Activated CD4-positive, alpha-beta T cell treated with anti-CD3 and anti-CD28 coated beads, Interleukin-2, amount 50 U/mL, for 48 hours (primary cell): ENCODE measurements at places on chromosomes 7 and 10.

- no peak for DNase-seq
Observed at GRCh38 chr7:16657656-16658279, 11.8 kb downstream of the BZW2 start.

- no peak for DNase-seq
Observed at GRCh38 chr10:85319826-85320225, 991.4 kb downstream of the CCSER2 start.

- DNase-seq, result no peak
Observed at GRCh38 chr10:3895045-3895631, 110.1 kb upstream of the KLF6 start.

DNA sequence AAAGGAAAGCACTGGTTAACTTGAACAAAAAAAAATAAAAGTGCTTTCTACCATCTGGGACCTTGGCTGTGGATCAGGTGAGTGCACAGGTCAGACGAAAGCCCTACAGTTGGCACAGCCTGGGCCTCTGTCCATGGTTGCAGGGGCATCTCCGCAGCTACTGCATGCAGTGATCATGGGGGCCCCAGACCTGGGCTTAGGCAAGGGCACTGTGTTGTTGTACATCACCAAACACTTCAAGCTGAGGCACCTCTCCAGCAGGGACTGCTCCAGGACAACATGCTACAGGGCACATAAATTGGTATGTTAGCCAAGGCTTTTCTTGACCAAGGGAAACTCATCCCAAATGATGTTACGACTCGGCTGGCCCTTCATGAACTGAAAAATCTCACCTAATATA, 23.5 kb downstream of the KLHL7 start:
- DNase-seq, result no peak

DNA sequence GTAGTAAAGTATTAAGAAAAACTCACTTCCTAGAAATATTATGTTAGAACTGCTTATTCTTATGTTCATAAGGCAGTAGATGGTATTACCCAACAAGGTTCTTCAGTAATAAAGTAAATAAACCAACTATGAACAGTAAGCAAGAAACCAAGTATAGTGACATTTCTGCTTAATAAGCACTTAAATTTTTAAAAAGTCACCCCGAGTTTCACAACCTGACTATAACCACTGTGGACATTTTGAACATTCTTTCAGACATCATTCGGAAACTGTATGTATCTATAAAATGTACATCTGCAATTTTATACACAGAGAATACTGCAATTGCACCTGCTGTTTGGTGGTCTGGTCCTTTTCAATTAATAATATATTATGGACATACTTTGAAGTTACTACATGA, 1073.6 kb downstream of the XPNPEP1 start:
- DNase-seq, result no peak

GRCh38 chr10:90407131-90407530, 450.7 kb downstream of the HTR7 start:
- no peak for DNase-seq

DNA sequence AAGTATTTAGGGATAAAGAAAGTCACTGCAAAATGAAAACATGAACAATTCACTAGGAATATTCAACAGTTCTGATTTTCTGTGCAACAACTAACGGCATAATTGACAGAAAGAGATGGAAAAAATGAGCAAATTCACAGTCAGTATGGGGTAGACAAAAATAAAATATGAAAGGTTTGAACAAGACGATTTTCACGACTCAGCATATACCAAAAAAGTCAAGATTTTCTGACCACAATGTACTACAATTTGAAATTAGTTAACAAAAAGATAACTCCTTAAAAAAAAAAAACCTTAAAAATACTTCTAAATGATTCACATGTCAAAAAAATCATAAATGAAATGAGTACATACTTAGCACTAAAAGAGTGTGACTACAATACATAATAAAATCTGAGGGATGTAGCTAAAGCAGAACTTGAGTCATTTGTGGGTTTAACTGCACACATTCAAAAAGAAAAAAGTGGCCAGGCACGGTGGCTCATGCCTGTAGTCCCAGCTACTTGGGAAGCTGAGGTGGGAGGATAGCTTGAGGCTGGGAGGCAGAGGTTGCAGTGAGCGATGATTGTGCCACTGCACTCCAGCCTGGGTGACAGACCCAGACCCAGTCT, 22.6 kb upstream of the MTURN start:
- DNase-seq, result no peak

DNA sequence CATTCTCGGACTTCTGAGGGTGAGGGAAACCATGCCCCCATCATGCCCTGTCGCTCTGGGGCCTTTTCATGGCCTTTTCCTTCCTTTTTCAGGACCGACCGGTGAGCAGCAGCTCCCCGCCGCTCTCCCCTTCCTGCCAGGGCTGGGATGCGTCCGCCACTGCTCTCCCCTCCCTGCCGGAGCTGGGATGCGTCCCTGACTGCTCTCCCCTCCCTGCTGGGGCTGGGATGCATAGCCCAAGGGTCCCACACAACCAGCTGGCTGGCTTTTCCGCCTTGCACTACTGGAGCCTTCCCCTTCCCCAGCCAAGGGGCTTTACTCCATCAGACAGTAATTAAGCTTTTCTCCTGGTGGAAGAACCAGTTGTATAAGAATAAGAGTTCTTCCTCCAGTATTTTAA, 129.7 kb upstream of the COBL start:
- DNase-seq, result no peak

DNA sequence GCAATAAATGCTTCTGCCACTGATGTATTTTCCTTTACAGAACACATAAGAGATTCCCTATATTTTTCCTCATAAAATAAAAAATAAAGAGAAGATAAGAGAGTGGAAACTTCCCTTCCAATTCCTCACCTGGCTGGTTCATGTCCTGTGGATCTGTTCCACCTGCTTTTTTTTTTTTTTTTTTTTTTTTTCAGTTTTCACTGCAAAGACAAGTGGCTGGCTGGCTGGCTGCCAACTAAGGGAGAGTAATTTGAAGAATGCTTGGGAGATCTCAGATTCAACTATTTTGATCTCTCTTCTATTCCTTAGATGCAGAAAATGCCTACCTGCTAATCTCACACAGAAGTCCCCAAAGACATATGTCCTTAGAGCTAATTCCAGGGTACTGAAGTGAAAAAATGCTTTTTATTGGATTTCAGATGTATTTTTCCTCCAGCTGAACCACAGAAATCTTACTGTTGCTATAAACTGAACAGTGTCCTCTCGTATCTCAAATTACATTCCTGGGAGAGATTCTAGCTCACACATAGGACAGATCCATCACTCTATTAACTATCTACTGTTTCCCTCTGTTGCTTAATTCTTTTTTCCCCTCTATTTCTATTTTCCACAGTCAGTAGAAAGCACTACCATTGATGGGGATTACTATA, 120.8 kb downstream of the NRCAM start:
- no peak for DNase-seq

DNA sequence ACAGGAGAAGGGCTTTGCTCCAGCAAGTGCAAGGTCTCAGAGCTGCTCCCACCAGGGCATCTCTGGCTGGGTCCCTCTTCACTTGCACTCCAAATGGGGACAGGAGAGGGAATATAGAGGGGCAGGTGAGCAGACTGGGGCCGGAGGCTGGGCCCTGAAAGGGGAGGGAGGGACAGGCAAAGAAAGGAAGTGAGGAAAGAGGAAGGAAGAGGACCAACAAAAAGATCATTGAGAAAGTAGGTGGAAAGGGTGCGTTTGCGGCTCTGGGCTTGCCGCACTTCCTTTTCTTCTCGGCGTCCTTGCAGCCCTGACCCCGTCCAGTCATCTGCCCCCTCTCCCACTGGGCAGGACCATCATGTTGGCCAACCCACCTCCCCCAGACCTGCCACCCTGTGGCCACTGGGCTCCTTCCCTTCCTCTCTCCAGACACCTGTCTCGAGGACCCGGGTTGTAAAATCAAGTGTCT, 14.0 kb downstream of the ITPRIP start:
- DNase-seq, result no peak

DNA sequence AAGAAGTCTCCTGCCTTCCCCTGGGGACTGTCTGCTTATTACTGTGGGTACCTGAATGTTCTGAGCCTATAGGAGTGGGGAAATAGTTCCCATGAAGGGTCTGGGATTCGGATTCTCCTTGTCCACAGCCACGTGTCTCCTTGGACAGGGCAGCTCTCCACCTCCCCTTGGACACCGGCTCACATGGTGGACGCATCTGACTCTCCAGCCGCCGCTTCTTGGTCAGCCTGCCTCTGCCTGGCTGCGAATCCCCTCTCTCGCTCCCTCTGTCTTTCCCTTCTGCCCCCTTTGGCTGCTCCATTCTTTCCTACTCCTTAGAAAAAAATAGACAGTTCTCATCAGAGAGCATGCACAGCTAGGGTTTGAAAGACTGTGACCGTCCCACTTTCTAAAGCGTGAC, 46.9 kb downstream of the JAKMIP3 start:
- DNase-seq, result no peak

DNA sequence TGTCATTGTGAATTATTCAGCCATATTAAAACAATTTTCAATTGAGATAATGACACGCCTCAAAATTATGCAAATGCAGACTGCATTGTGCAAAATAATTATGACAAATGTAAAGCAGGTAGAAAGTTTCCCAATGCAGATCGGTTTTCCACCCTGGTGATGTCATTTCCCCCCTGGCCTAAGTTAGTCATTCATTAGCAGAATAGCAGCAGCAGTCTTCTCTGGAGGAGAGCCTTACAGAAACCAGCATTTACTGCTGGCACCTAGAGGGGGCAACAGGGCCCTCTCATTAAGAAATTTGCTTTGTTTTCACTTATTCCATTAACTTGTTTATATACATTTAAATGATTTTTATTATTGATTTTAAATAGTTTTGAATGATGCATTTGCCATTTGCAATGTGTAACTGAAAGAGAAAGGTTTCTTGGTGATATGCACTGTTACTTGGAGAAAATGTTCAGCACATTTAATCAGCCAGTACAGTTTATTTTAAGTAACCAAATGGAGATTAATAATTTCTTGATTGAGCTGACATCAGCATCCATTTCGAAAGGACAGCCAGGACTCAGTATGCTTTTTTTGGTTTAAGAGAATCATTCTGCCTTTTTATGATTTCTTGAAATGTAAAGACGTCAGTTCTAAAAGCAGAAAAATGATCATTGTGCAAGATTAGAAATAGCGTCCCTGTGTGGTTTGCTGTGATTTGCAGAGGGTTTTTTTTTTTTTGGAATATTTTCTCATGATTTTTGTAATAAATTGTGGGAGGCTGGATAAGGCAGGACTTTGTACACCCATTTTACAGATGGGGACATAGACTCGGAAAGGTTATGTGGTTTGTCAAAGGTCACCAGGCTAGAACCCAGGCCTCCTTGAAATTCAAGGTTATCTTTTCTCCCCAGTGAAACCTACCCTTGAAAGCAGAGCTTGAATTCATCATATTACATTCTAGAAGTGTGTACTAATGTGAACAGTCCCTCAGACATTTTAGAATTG, 3.5 kb downstream of the ARID5B start:
- peak; percentile 67 for DNase-seq

DNA sequence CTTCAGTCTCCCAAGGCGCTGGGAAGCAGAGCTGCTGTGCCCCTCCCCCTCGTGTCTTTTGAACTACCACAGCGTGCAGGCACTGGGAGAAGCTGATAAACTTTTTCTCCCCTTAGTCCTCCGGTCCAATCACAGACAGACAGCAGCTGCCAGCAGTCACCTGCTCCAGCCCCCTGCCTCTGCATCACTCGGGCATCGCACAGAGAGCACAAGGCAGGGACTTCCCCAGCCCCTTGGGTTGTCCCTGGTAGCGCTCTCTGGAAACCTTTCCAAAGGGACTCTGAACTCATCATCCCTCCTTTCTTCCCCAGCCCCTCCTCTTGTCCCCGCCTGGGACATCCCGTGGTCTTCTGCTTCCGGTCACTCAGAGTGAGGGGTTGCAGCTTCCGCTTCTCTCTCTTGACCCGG, 1.4 kb upstream of the NEUROG3 start:
- DNase-seq, result peak; percentile 11

DNA sequence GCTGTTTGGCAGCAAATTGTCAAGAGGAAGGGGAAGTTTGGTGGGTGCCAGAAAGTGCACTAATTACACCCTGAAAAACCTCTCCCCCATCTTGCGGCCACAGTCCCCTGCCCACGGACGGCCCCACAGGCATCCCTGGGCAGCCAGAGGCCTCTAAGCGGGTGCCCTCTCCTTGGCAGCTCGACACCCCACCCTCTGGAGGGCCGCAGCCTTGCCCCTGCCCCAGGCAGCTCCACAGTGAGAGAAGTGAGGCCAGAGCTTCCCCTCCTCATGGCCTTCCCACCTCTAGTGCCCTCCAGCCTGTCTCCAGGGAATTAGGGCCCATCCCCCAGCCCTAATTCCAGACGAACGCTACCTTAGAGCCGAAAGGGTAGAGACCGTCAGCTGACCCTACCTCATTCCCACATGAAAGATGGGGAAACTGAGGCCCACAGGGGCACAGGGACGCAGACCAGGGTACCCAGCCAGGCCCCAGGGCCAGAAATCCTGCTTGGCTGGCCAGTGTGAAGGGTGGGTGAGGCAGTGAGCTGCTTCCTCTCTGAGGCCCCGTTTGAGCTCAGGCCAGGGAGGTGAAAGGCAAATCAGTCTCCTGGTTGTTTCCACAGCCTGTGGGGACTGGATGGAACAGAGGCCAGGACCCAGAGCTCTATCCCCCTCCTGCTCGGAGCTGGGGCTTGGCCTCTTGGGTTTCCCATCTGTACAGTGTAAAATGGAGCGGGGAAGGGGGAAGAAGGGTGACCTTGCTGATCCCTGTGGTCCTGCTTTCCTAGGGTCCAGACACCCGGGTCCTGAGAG, 10.0 kb downstream of the ZCCHC24 start:
- DNase-seq, result no peak

DNA sequence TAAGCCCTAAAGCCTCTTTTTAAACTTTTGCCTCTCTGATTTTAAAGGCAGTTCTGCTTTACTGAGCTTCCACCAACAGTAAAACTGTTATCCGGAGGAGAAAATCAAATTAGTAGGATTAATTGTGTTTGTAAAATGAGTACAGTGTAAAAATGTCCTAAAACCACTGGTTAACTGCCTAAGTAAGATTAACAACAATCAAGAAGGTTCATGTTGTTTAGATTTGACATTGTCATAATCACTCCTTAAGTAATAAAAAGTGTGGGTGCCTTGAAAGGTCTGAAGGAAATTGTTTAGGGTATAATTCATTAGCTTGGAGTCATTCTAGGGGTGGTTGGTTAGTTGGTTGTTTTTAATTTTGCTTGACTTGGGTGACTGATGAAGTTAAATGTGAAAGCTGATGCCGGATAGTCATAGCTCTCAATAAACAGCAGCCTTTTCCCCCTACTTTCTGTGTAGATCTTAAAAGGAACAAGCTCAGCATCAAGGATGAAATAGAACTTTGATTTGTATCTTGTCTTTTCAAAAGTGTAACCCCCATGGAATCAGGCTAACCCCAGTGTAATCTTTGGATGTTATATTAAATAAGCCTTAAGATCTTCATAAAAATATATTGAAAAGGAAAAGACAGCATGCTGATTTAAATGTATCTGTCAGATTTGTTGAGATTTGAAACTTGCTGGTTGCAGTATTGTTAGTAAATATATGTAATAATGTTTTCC, 148.3 kb downstream of the ARID5B start:
- DNase-seq, result no peak

- DNase-seq, result no peak
Observed at GRCh38 chr10:125578658-125579315, 104.2 kb downstream of the TEX36 start.

GRCh38 chr7:156376317-156376716, 264.3 kb upstream of the RNF32 start:
- no peak for DNase-seq

- DNase-seq, result no peak
Observed at GRCh38 chr7:67588631-67589030, 592.0 kb downstream of the TYW1 start.

GRCh38 chr10:613271-614138, 76.0 kb downstream of the DIP2C start:
- no peak for DNase-seq
